Stimulated activated CD8-positive, alpha-beta memory T cell treated with anti-CD3 and anti-CD28 coated beads, Interleukin-2, amount 100 ng/mL, for 48 hours (primary cell): ENCODE measurements at places on chromosomes 5 and 9.

DNA sequence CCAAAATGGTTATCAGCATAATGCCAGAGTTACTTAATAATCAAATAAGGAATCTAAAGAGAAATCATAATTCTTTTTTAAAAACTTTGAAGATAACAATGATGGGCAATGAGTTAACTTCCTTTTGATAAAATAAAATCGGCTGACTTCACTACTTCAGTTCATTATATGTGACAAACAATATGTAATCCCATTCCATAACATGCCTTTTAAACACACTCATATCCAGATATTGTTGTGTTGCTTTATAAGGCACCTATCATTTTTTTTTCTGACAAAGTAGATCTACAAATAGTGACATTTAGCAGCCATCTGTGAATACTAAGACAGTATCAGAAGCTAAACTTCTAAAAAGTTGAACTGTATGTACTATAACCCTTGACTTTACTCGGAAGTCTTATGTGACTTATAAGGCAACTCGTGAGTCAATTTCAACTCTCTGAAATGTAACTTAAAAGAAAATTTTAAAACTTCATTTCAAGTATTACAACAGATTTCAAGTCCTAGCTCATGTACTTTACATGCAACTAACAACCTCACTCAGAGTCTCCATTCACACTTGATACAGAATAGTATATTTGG lies 7.5 kb downstream of the ADAMTS6 start:
- DNase-seq = no peak

GRCh38 chr9:95028853-95029219 lies 288.7 kb downstream of the FANCC start:
- DNase-seq = no peak

- no peak for DNase-seq
These were observed 3.0 kb downstream of the NKX2-5 start for GRCh38 chr5:173231996-173232498.

- DNase-seq = no peak
These were observed 12.0 kb upstream of the CTSL start for GRCh38 chr9:87713988-87714330.

DNA sequence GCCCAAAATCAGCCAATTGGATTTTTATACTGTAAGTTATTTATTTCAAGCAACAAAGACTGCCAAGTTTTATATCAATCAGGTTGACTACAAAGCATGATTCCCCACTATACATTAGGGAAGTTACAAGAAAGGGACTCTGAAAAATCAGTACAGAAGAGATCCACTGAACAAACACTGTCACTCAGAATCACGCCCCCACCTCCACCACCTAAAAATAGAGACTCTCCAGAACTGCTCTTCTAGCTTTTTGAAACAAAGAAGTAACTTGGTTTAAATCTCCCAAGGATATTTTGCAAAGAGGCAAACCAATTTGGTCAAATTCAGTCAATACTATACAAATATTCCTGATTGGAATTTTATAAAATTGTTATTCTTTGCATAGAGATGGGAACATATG lies 438.0 kb downstream of the HTR1A start:
- DNase-seq = no peak

DNA sequence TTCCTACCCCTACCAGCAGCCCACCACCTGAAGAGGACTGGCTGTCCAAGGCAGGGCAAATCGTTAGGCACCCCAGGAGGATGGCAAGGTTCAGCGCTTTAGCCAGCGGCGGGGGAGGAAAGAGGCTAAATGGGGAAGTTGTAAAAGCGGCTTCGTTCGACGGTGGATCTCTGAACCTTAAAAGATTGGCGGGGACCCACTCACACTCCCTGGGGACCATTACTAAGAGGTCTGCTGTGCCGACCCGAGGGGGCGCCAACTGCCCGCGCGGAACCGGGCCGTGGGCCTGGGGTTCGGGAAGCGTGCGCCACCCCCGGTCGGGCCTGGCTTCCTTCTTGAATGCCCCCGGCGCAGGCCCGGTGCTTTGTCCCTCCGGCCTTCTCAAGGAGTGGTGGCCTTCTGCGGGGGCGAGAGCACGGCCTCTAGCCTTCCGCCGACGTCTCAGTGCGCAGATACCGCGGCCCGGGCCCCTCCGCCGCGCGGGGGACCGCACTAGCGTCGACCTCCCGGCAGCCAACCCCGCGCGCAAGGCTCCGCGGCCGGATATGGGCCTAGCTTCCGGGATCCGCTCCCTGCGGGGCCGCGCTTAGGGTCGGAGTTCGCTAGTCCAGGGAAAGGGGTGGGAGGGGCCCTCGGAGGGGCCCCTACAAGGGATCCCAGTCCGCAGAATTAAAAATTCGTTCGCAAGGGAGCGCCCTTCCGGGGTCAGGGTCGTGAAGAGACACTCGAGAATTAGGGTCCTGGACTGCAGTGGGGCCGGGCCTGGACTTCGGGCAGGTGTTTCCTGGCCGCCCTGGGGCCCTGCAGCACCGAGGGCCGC lies 10.5 kb downstream of the NR2F1-AS1 start:
- DNase-seq = no peak
